ENCODE measurements at places on chromosomes 5 and 9. TPM values are rescaled to one million over a fixed set of nuclear protein-coding genes. Genes with fewer than 3 reads are reported as not detected.

GRCh38 chr5:141508440-141508797, 19.5 kb downstream of the PCDHGC5 start:
- H3K27ac ChIP-seq = peak overlapping the region; percentile 66
- peak overlapping the region; percentile 21 for H3K4me3 ChIP-seq
- no peak for DNase-seq
- peaks cover 32% of the 10 kb centered on the region for H3K4me1 ChIP-seq
- peaks cover 26% of the 10 kb centered on the region for H3K36me3 ChIP-seq
- H3K27me3 ChIP-seq = no peaks in the 10 kb centered on the region

GRCh38 chr9:106753155-106753671, 109.8 kb upstream of the ZNF462 start:
- H3K27ac ChIP-seq = no peak overlapping the region
- peak; percentile 54 for DNase-seq
- no peak overlapping the region for H3K4me3 ChIP-seq
- H3K27me3 ChIP-seq = no peaks in the 10 kb centered on the region

DNA sequence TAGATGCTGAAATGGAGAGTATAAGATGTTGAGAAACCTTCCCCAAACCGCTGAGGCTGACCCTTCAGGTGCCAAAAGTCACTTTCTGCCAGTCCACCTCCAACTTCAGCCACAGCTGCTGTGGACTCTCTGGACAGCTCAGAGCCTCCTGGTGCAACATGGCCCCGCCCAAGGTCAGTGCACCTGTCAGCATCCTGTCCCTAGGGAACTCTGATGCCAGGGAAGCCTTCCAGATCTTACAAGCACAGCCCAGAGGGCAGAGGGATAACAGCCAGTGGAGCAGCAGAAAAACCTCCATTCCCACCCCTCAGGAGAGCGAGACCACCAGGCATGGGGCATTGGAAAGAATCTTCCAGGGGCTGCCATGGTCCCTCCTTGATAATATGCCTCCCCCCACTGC, 10.5 kb upstream of the PTGES2 start:
- no peaks in the 10 kb centered on the region for H3K4me1 ChIP-seq
- no peak overlapping the region for H3K27ac ChIP-seq
- no peak for DNase-seq
- no peak overlapping the region for H3K4me3 ChIP-seq
- H3K27me3 ChIP-seq = no peaks in the 10 kb centered on the region

- H3K4me1 ChIP-seq = no peaks in the 10 kb centered on the region
- DNase-seq = no peak
- no peak overlapping the region for H3K27ac ChIP-seq
- H3K27me3 ChIP-seq = no peaks in the 10 kb centered on the region
Measured at GRCh38 chr5:58366461-58366860, 93.4 kb downstream of the PLK2 start.

MAPK9 gene
- 31.7 TPM for total RNA-seq

- H3K27ac ChIP-seq = no peak overlapping the region
- H3K4me3 ChIP-seq = no peak overlapping the region
- H3K4me1 ChIP-seq = no peaks in the 10 kb centered on the region
- H3K36me3 ChIP-seq = no peaks in the 10 kb centered on the region
- DNase-seq = no peak
Measured at GRCh38 chr9:36731068-36731956, 158.6 kb downstream of the MELK start.

GRCh38 chr5:132663771-132664695, 6.1 kb downstream of the IL13 start:
- H3K4me1 ChIP-seq = no peaks in the 10 kb centered on the region
- H3K4me3 ChIP-seq = no peak overlapping the region
- no peaks in the 10 kb centered on the region for H3K36me3 ChIP-seq
- no peaks in the 10 kb centered on the region for H3K27me3 ChIP-seq
